ENCODE measurements at places on chromosomes 11 and 22.

DNA sequence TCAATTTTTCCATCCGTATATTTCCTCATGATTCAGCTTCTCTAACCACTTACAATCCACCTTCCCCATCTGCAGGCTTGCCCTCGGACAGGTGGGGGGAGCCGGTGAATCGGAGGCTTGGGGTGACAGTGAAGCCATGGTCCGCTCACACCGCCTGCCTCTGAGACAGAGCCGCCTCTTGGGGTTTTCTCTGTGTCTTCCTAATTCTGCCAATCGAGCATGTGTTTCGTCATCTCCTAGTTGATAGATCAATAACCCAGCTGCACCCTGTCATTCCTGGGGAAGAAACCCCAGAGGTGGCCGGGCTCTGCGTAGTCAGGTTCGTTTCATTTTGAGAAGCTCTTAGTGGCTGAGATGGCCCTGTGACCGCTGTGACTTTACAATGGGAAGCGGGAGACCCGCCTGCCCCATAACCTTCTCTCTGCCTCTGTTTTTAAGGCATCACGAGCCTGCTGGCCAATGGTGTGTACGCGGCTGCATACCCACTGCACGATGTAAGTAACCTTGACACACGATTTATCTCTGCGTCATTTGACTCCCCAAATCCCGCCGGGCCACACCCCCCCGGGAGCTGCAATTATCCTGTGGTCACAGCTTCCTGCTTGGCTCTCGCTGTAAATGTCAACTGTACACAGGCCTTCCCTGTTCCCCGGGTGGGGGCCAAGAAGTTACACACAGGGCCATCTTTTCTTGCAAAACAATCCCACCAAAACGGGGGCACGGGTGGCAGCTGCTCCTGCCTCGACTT, 33.3 kb downstream of the ANO1 start:
- DNase-seq, result no peak

DNA sequence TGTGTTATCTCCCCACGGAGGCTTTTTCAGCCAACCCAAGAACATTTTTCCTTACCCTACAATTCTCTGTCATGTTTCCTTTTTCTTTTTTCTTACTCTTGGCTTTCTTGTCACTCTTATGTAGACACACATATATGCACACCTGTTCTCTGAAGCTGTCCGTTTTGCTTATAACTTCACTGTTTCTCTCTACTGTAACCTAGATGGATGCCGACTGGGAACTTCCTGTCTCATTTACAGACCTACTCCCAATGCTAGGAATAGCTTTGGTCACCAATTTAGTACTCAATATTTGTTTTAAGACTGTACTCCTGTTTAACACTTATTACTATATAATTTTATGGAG, 9.9 kb upstream of the CASP12 start:
- DNase-seq, result no peak

DNA sequence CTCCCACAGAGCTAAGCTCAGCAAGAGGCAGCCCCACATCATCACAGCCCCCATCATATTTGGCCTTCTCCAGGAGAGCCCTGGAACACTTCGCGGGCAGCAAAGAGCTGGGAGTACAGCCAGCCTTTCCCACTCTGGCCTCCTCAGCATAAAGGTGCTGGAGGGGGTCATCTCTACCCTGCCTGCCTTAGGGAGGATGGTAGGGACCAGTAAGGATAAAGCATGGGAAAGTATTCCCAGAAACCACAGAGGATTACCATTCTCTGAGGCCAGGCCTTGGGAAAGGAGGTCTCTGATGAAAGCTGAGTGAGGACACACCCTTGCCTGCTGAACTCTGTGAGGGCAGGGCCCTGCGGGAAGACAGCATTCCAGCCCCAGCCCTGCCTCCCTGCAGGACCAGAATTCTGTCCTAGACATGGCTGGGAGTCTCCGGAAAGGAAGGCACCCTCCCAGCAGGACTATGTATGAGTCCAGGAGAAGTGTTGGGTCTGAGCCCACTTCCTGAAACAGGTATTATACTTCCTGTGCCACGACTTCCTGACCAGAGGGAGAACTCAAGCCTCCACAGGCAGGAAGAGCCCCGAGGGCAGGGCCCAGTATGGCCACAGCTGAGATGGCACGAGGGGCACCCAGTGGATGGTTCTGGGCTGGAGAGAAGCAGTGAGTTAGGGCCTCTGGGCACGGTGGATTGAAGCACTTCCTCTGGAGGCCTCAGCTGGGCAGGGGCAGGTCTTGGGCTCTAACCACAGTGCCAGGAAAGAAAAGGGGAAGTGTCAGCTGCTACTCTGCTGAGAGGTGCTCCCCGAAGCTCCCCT, 12.9 kb upstream of the CASTOR1 start:
- DNase-seq, result no peak

DNA sequence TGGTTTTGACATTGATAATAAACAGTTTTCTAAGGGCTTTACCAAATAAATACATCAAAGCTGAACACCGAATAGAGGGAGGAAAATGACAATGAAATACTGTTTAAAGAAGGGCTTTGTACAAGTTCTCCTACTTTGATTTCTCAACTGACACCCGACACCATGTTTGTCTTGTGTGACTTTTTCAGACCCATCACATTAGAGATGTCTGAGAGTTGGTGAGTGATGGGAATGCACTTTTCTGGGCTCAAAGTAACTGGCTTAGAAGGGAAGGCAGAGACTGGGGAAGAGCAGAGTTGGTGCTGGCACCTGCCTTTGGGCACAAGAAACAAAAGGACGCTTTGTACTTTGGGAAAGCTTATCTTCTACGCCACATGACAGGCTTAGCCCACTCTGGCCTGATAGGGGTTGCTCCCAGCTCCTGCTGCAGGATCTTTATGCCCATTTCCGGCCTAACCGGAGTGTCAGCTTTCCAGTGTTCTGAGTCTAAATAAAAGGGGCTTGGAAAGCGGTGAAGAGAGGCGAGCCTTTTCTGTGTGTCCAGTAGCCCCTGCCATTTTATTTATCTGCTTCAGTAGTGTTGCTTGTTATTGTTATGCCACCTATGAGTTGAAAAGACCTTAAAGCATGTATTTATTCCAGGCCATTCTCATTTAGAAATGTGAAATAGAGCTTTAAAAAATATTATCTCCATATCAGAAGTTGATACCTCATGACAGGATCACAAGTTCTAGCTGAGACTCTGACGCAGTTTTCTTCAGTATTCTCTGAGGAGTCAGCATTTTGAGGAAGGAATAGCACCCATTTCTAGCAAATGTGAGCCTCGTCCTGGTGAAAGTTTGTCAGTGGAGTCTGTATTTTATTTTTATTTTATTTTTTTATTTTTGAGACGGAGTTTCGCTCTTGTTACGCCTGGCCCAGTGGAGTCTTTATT, 24.2 kb downstream of the KREMEN1 start:
- DNase-seq, result no peak

GRCh38 chr22:48483764-48484528, 1343.7 kb downstream of the BRD1 start:
- DNase-seq, result no peak

DNA sequence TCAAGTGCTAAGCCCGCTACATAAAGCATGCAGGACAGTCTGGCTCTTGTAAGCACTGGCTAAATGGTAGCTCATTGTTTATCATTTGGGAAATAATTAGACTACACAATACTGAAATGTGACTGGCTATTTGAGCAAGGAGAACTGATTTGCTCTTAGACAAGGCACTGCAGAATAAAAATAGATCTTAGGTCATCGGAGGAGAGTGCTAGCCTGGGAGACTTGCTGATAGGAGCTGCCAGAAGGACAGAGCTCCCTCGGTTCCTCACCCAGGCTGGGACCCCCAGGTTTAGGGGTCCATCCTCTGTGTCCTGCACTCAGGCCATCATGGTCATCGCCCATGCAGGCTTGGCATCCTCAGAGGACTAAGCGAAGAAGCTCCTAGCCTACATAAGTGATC, 184.4 kb upstream of the NCAM1 start:
- no peak for DNase-seq

DNA sequence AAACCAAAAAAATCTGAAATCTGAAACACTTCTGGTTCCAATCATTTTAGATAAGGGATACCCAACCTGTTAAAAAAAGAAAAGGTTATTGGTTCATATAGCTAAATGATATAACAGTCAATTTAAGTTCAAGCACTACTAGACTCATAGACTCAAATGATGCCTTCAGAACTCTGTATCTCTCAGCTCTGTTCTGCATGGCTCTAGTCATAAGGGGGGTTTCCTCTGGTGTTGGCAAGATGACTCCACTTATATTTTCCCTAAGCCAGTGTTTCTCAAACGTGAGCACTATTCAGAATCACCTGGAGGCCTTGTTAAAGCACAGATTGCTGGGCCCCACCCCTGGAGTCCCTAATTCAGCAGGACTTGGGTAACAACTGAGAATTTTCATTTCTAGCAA, 11.5 kb upstream of the RRAS2 start:
- DNase-seq, result no peak

DNA sequence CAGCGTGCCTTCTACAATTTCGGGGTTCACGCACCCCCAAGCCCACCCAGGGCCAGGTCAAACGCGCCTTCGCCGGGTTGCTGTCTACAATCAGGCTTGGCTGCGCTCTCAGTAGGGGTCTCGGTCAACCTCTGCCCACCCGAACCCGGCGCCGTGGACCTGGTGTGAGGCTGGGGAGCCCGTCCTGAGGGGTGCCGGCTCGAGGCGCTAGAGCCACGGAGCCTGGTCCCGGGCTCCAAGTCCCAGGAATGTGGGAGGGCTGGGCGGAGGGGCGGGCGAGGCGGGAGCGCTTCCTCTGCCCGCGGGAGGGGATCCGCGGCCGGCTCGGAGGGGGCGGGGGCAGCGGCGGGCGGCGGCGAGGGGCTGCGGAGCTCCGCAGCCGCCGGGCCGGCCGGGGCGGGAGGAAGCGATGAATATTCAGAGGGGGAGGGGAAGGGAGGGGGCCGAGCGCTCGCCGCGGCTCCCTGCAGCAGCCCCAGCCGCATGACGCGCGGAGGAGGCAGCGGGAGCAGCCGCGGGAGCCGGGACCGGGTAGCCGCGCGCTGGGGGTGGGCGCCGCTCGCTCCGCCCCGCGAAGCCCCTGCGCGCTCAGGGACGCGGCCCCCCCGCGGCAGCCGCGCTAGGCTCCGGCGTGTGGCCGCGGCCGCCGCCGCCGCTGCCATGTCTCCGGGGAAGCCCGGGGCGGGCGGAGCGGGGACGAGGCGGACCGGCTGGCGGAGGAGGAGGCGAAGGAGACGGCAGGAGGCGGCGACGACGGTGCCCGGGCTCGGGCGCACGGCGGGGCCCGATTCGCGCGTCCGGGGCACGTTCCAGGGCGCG, at the start of gene PTPRJ:
PTPRJ (plus strand) TSS at position 472 of the 819 bp plus-strand sequence. CDS start 354 bp downstream, outside the sequence.
- DNase-seq, result peak; percentile 62

DNA sequence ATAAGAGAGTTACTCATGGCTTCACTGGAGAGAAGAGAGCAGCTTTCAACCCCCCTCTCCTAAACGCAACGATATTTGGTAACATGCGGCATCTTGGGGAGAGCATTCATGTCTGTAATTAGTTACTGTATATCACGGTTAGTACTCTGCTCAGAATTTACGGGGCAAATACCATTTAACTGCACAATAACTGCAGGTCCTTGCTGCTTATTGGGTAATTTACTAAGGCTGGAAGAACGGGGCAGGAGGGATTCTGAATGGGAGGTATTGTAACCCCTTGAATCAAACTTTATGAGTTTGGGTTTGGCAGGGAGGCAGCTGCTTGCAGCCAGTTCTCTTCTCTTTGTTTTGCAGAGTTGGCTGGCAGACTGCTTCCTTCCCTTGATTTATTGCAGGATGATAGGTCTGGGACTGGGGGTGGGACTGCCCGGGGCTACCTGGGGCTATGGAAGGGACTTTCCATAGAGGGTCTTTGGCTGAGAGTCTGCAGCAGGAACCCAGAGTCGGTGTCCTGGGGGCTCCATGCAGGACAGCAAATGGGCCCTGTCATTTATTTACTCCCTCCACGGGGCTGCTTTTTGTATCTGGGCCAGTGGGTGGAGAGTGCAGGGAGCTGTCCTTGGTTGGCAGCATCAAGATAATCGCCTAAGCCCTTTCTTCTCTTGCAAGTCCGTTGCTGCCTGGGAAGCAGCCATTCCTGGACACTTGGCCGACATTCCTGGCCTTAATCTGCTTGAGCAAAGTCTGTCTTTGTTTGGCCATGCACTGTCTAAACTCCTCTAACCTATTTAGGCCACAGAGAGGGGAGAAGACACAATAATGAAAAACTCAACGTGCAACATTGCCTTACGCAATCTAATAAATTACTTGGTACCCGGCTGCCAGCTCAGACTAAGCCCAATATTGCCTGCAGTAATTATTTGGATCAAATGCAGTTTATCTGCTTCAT, 188.9 kb downstream of the ST3GAL4 start:
- no peak for DNase-seq

DNA sequence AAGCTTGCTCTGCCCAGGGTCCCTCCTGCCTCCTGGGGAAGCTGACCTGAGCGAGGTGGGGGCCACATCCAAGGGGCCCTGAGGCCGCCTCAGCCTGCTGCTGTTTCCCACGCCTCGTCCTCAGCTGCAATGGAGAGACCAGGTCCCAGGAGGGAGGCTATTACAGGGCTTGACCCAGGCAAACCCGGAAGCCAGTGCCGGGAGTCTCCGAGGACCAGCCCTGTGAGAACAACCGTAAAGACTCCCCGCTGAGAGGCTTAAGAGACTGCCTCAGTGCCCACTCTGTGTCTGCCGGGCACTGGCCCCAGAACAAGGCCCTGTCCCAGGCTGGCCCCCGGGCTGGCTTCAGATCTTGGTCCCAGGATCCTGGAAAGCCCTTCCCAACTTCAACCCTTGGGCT, 124.3 kb upstream of the FGF3 start:
- DNase-seq, result no peak

GRCh38 chr11:100367892-100368291, 319.2 kb upstream of the ARHGAP42 start:
- DNase-seq, result no peak

DNA sequence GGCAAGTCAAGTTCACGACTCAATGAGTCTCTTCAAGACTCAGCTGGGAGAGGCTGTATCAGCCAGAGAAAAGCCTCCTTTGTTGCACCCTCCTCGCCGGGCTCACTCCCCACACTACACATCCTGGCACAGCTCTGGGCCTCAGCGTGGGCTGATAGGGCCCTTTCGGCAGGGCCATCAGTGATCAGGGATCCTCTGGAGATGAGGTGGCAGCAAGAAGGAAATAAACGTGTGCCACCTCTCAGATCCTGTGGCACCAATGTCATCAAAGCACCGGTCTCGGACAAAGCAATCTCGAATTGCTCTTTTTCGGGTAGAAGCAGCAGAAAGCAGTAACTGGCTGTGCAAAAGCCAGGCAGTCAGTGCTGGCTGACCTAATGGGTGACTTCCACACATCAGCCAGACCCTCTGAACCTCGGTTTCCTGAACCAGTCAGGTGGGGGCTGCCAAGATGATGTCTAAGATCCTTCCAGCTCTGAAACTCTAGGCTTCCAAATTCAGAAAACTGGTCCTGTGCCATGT, 2.1 kb downstream of the EHD1 start:
- DNase-seq, result no peak

GRCh38 chr11:114668109-114668508, 10.2 kb upstream of the NXPE2 start:
- no peak for DNase-seq

- DNase-seq, result no peak
Measured at GRCh38 chr11:80722629-80723028, 1281.8 kb upstream of the TENM4 start.

GRCh38 chr11:9853929-9854552, 190.2 kb downstream of the SWAP70 start:
- no peak for DNase-seq

DNA sequence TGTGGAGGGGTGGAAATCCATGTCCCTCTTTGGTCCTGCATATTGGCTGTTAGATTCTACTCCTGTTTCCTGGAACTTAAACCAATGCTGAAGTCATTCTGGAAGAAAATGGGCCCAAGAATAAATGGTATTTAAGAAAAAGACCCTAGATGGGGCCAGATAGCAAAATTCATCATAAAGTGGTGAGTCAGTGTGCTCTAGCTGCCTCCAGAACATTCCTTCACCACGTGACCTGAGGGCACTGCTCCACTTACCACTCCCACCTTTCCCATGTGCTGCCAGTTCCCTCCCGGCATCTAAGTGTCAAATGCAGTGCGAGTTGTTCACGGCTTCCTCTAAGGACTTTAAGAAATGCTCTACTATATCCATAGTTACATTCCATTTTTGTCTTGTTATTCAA, 30.9 kb upstream of the NAP1L4 start:
- DNase-seq, result no peak

Measured in stimulated activated naive CD4-positive, alpha-beta T cell (primary cell).